ENCODE measurements at places on chromosomes 3 and 15.
A peak's percentile ranks its signal among the peaks of the same experiment; 100 is the strongest.

DNA sequence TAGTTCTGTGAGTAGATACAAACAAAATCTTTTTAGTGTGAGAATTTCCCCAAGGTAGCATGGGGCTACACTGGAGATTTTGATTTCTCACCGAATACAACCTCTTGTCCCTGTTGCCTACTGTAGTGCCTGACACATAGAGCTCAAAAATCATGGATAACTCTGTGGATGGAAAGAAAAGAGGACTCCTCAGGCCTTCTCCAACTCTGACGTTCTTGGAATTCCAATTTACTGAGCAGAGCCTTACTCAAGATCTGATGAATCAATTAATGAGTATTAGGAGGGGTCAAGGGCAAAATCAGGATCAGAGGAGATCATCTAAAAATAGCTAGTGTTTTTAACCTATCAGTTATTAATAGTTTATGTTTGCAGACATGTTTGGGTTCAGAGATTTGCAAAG, 46.7 kb upstream of the PYDC2 start:
- no peak for DNase-seq

- peak; percentile 85 for DNase-seq
Measured at GRCh38 chr3:141331377-141332318, 36.7 kb upstream of the ZBTB38 start.

GRCh38 chr3:80676866-80677265, 909.1 kb upstream of the ROBO1 start:
- DNase-seq: no peak

GRCh38 chr15:85733416-85733815, 61.3 kb downstream of the KLHL25 start:
- DNase-seq: no peak

GRCh38 chr3:166201476-166201875, 364.3 kb upstream of the BCHE start:
- no peak for DNase-seq

DNA sequence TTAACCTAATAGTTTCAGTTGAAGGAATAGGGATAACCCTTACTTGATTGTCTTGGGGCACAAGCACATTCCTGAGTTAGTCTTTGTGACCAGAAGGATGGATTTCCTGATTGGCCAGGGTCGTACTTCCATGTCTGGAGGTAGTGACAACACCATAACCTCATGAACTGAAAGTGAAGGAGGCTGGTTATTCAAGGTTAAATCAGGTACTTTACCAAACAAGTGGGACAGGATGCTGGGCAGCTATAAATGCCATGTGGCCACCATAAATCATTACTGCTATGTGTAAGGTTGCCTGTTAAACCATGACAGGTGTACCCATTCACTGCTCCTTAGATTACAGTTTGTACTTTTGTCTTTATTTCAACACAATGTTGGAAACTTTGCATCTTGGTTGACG, 128.3 kb upstream of the SAMMSON start:
- DNase-seq: no peak

Measured in hepatic stellate cell (primary cell).